Gastroesophageal sphincter (tissue), 4 donors: ENCODE measurements at places on chromosomes 1 and 21.

DNA sequence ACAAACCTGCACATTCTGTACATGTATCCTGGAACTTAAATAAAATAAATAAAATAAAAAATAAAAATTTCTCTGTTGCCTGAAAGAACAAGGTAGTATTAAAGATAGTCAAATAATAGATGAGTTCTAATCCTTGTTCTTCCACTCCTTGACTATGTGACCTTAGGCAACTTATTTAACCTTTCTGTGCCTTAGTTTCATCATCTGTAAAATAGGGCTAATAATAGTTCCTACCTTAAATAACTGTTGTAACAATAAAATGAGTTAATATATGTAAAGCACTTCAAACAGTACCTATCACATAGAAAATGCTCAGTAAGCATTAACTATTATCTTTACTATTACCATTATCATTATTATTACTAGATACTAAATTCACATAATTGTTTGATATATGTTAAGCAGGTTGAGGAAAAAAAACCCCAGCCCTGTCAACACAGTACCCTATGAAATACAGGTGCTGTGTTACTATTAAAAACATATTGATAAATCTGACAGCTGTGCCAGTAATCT lies 23.1 kb downstream of the SASS6 start:
- no peak for ATAC-seq

DNA sequence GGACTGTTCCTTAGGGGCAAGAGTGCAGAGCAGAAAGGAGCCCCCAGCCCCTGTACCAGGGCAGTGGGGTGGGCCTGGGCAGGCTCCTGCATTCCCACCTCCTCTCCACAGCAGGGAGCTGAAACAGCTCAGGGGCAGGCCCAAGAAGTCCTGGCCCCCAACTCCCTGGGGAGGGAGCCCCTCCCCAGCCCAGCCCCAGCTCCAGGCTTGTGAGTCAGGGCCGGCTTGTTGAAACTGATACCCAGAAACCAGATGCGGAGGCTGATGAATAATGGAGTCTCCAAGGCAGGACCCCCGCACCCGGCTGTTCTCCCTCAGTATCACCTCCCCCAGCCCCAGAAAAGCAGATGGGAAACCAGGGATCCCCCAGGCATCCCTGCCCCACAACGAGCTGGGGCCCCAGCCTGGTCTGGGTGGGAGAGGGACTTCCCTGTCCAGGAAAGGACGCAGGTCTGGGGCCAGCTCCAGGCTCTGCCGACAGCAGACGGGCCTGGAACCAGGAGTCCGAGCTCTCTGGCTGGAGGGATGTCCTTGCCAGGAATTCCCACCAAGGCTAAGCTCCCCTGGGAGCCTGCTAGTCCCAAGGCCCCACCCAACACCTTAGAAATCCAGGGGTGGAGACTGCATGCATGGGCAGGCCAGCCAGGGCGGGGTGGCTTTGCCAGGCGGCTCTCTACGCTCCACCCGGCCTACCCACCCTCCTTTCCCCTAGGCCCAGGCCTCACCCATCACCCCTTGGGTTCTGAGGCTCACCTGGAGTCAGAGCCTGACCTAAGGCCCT lies 2.7 kb downstream of the PLEKHG5 start:
- no peak for ATAC-seq

GRCh38 chr1:119732465-119733168 lies 20.9 kb downstream of the PHGDH start:
- ATAC-seq, result no peak

DNA sequence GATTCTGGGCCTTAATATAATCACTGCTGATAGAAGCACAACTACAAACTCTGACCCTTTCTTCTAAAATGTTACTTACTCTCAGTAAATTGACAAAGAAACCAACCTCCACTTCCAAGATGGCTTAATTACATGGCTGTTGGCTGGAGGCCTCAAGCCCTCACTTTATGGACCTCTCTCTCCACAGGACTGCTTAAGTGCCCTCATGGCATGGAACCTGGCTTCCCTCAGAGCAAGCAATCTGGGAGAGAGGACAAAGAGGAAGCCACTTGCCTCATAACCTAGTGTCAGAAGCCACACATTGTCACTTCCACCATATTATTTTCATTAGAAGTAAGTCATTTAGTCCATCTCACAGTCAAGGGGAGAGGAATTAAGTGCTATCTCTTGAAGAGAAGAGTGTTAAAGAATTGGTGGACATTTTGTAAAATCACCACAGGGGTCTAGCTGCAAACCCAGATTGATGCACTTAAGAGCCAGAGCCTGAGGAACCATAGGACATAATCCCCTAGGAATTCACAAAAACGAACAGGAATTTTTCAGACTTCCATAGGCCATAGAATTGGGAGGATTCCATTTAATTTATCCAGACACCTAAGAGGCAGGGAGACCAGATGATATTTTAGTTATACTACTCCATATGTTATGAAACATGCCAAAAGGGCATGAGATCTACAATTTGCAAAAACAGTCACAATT lies 97.5 kb upstream of the TNFSF4 start:
- ATAC-seq, result no peak

DNA sequence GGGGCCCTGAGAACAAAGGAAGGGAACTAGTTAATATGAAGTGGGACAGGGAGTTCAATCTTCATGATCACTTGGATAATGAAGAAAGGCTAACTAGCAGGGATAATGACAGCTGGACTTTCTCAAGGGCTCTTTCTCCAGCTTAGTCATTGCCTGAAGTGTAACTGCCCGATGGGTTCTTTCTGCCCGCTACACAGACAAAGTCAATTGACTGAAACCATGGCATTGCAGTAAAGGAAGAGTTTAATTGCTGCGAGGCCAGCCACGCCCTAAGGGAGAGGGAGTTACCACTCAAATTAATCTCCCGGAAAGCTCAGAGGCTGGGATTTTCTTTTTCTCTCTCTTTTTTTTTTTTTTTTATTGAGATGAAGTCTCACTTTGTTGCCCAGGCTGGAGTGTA lies 16.6 kb upstream of the SLC2A5 start:
- ATAC-seq, result no peak

GRCh38 chr1:165747632-165748447 lies 20.8 kb downstream of the TMCO1 start:
- ATAC-seq, result no peak

- no peak for ATAC-seq
These were observed 14.3 kb downstream of the ACKR1 start for GRCh38 chr1:159218649-159219636.

DNA sequence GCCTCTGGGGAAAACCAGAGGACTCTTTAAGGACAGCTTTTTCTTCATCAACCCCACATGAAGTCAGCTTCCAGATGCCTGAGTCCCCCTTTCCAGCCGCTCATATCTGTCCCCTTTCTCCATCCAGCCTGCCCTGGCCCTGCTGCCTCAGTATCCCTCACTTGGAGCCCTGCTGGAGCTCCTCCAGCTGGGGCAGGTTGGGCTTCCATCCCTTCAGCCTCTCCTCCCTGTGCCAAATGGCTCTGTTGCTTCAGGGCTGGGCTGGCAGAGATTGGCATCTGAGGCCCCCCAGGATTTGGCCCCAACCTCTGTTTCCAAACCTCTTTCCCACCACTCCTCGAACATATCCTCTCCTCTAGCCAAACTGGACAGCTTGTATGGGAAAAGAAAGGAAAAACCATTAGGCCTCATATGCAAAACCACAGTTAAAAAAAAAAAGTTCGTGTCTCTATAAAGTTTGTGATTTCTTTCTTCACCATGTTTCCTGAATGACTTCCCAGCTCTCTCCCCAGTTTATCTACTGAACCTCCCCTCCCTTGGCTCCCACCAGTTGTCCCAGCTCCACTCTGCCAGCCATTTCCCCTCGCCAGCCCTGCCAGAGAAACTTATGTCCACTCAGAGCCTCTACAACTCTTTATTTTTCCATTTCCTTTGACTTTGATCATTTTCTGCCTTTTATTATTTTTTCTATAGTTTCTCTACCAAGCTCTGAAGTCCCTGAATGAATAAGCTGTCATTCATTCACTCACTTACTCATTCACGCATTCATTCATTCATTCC lies 217.9 kb downstream of the FOXD2 start:
- ATAC-seq, result no peak

GRCh38 chr1:46784666-46785065 lies 14.2 kb upstream of the CYP4B1 start:
- no peak for ATAC-seq

GRCh38 chr1:179305450-179305849 lies 11.9 kb downstream of the SOAT1 start:
- no peak for ATAC-seq

DNA sequence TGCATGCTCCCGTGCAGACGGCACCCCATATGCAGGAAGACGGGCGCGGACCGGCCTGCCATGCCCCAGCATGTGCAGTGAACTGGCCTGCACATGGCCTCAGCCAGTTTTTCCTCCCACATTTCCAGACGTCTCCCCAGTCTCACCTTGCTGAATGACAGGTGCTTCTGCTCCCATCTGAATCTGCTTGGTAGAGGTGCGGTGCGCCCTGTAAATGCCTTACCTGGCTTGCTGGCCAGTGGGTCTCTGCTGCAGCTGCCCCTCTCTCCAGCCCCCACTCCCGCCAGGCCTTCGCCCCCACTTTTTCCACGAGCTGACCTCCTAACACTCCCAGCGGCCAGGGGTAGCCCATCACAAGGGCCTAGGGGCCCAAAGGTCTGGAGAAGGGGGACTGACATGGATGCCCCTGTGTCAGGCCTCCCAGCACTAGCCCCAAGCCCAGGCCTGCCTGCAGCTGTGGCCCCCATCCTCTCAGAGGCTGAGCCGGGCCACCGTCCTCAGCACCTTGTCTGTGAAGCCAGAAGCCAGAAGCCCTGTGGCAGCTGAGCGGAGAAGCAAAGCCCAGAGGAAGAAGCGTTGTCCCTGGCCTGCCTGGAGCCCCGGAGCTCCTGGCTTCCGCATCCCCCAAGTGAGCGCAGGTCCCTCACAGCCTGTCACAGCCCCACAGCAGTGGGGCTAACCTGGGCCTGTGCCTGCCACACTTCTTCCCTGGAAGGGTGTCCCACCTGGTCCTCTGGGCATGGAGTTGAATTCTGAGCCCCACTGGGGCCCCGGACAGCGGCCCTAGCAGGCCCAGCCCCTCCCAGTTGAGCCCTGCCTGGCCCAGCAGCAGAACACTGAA lies 3.7 kb upstream of the SLC19A1 start:
- no peak for ATAC-seq

- no peak for ATAC-seq
These were observed 11.3 kb downstream of the TMCC2 start for GRCh38 chr1:205239078-205239477.

DNA sequence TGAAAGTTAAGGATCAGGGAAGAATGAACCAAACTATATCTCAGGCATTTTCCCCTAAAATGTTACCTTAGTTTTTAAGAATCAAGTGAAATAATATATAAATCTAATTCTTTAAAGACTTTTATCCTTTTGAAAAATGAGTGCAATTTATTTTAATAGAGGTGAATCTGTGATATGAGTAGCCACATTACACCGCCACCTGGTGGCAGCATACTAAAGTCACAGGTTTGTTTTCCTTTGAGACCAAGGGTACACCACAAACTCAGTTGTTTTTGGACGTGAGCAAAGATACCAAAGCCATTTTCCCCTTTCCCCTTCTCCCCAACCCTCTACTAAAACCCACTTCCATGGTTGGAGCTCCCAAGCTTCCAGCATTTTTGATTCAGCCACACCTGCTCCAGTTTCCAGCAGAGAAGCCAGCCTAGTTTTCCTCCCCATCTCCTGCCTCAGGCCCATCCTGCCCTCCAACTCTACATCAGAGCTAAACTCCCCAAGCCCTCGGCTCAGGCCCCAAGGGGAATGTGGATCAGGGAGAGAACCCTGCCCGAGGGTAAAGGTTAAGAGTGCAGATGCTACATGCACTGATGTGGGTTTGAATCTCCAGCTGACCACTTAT lies 22.9 kb upstream of the LDLRAP1 start:
- ATAC-seq, result no peak

GRCh38 chr1:39726600-39726999 lies 12.1 kb upstream of the PPIE start:
- no peak for ATAC-seq
